Esophagus muscularis mucosa (tissue), 4 donors: ENCODE measurements at places on chromosomes 16 and 17.

- no peak for DNase-seq
Measured at GRCh38 chr17:48131216-48131824, 23.8 kb downstream of the SNX11 start.

DNA sequence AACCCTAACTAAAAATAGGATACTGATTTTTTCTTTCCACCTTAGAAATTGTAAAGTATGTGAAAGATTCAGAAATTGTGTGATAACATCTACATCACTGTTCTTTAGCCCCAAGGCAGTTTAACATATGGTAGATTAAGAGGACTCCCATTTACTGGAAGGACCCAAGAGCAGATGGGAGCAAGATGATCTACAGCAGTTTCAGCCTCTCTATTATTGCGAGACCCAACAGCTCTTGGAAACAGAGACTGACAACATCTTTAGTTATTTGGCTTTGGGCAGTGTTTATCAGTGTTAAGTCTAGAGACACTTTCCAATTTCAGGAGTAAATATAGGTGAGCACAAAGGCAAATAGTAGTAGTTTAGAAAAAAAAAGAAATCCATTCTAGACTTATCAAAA is 124.9 kb upstream of the CORO6 start:
- DNase-seq = no peak

GRCh38 chr16:84367750-84368307 is 509 bp upstream of the ATP2C2 start:
- DNase-seq = no peak

- DNase-seq = no peak
Measured at GRCh38 chr17:1298606-1299005, 19.1 kb downstream of the TRARG1 start.

GRCh38 chr17:28177351-28177750 is 134.9 kb downstream of the NLK start:
- no peak for DNase-seq

DNA sequence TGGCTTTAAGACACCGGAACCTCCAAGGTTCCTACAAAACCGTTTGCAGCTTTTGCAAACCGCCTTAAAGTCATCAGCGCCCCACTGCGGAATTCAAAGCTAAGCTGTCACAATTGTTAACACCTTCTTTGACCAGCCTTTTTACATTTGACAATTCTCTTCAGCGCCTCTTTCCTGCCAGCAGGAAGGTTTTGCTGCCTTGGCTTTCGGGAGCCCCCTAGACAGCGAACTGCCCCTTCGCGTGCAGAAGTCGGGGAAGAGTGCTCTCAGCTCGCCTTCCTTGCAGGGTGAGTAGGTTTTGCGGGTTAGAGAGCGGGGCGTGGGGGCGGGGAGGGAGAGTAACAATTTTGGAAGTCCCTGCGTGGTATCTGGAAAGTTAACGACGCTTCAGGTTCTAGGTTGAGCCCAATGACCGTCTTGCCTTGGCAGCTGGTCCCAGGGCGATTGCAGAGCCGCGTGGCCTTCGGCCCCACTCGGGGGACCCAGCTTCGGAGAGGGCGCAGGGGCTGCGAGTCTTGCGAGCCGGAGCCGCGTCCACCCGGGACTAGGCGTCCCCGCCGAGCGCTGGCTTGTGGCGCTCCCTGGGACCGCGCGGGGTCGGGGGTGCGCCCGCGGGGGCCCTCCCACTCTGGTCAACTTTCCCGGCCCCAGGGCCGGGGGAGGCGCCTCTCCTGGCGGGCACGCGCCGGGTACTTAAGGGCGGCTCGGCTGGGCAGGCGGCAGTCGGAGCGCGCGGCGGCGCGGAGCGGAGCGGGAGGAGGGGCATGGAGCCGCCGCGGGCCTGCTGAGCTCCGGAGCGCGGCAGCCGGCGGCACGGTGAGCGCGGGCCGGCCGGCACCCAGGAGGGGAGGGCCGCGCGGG is at the start of gene HAS3:
Gene HAS3, plus strand, starts transcription at position 153 of the 861 bp plus-strand sequence. CDS start 3,743 bp downstream, outside the sequence.
- no peak for DNase-seq

- no peak for DNase-seq
Measured at GRCh38 chr16:69522041-69522578, 43.7 kb upstream of the NFAT5 start.

DNA sequence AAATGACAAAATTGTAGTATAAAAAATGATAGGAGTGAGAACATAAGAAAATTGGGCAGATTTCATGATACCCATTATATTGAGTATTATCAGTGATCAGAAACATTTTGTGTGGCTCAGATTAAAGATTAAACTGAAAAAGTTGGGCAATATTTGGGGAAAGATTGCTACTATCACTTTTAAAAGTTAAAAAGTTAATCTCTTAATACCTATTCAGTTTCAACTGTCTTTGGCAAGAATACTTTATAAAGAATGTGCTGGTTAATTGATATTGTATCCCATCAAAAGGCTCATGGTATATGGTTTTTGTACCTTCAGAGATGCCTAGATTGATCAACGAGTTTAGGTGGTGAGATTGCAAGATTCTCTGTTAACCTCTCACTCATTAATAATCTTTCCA is 55.8 kb downstream of the BPTF start:
- no peak for DNase-seq

GRCh38 chr16:20822521-20823325 is 16.4 kb downstream of the REXO5 start:
- DNase-seq = no peak

DNA sequence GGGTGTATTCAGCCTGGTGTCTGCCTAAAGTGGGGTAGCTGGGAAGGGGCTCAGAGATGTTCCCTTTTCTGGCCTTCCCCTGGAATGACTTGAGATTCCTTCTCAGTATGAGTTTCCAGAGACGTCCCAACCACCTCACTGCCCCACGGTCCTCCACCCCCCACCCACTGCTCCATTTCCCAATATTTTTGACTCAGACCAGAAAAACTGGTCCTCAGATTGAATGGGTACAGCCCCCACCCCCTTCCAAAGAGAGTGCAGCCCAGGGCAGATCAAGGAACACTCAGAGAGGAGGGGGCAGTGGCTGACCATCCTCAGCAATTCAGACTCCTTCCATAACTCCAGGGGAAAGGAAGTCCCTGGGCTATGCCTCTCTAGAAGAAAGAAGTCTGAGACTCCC is 3.2 kb downstream of the ACLY start:
- DNase-seq = no peak

DNA sequence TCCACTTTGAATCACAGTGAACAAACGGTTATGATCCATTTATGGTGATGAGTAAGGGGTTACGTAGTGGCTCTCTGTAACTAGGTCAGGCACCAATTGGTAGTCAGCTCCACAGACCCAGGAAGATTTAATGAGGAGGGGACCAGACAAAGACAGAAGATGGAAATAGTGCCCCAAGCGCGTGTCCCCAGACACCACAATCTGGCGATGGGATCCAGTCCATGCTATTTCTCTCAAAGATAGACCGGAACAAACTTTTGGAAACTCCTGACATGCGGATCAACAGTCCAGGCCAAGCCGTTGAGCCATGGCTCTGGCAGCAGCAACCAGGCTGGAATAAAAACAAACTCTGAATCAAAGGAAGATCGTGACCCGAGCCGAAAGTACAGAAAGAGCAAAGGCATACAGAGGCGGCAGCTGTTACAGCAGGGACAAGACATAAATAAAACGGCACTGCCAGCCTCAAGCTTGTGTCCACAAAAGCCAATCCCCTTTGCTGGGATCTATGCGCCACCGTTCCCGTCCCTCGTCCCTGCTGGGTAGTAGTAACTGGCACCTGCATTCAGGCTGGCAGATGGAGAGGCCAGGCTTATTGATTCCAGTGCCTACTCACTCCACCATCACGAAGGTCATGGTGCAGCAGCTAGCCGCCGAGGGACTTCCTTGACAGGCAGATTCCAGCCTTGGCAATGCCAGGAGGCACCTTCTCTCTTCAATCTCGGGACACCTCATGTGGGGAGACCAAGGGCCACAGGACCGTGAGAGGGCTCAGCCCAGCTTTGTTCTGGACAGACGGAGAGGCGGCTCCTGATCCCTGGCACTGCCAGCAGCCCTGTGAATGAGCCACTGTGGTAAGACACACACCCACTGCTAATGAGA is 50.2 kb downstream of the CDH11 start:
- DNase-seq = peak; percentile 91

GRCh38 chr16:22665048-22665797 is 148.7 kb upstream of the HS3ST2 start:
- no peak for DNase-seq

DNA sequence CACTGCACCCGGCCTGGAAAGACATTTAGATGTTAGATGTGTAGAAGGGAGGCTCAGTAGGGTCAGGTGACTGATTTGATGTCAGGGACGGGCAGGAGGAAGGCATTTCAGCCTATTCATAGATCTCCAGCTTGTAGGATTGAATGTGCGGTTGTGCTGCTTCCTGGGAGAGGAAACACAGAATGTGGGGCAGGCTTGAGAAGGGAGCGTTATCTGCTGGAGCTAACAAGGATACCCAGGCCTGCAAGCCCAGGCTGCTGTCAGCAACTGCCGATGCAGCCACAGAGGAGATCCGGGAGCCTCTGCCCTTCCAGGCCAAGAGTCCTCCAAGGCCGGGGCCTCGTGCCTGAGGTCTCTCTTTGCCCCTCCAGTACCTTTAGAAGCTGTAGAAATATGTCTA is 205.6 kb downstream of the SPECC1 start:
- DNase-seq = no peak
